ENCODE measurements at places on chromosomes 12 and 14.

DNA sequence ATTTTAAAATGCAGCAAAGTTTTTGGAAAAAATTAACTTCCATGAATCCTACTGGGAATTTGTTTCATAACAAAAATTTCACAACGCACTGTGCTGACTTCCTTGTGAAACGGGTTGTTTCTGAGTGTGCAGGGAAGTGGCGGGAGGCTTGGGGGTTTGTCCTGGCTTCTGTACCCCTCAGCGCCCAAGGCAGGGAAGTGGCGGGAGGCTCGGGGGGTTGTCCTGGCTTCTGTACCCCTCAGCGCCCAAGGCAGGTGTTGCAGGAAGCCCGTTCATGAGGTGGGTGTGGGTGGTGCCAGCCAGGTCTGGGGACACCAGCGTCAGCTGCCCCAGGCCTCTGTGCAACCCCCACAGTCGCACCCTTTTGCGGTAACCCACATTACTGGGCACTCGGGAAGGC, 25.1 kb downstream of the ADGRD1 start:
- DNase-seq = no peak

GRCh38 chr14:42299692-42300091, 693.0 kb downstream of the LRFN5 start:
- no peak for DNase-seq

DNA sequence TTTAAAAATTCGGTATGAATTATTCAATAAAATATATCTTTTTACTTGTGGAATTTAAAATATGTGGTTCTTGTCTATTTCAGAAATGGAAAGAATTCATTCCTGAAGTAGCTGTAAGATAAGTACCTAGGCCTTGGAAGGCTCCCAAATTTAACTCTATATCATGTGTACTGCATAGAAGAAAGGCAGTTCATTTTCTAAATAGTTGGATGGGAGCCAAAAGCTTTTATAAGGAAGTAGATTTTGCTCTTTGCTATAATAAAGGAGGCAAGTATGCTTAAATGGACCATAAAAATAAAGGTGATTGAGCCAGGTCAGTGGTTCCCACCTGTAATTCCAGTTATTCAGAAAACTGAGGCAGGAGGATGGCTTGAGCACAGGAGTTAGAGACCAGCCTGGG, 187.5 kb downstream of the ATXN7L3B start:
- no peak for DNase-seq

GRCh38 chr12:62689042-62689839, 222.6 kb downstream of the MON2 start:
- no peak for DNase-seq

- DNase-seq = no peak
These were observed 25.3 kb downstream of the TPCN1 start for GRCh38 chr12:113246478-113247122.

- no peak for DNase-seq
These were observed 313.1 kb upstream of the GARIN6 start for GRCh38 chr12:99334285-99335056.

DNA sequence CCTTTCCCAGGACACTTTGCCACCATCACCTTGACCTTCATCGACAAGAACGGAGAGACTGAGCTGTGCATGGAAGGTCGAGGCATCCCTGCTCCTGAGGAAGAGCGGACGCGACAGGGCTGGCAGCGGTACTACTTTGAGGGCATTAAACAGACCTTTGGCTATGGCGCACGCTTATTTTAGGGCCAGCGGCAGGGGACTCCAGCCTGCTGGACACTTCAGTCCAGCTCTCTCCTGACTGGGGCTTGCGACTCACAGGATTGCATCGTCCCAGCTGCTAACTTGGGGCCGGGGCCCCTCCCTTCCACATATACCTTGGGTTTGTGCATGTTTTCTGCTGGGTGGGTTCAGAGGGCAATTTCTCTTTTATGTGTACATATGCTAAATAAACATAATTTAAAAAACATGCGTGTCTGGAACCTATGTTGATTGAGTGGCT, 11.2 kb downstream of the AHSA1 start:
- DNase-seq = no peak

GRCh38 chr12:112025808-112026375, 12.7 kb downstream of the ERP29 start:
- no peak for DNase-seq

- no peak for DNase-seq
These were observed 173.9 kb downstream of the TTC7B start for GRCh38 chr14:90642244-90642717.

DNA sequence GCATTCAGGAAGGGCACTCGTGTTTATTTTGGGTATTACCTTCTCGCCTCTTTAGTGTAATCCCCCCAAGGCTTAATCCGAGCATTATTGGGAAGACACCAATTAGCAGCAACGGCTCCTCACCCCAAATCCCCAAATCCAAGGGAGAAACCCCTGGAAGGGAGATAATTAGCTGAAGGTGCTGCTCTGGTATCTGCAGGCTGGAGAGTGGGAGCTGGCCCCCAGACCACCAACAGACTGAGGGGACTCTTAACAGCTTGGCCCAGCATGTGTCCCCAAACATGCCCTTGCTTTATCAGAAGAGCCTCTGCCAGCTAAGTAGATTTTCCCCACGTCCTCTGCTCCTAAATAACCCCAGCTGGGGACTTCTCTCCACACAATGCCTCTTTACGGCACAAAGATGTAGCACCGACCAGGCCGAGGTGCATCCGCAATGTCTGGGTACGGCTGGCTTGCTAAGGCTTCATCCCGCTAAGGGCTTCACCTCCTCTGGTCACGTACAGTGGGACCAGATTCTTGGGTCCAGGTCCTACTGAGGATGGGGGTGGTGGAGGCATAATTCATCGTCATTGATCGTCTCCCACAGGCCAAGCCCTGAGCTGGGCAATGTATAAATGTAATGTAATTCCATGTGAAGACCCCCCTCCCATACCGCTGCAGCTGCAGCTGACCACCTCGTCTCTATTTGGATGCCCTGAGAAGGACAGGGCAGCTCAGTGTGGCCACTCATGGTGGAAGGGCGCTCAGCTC, 123.7 kb upstream of the GSC start:
- no peak for DNase-seq

GRCh38 chr12:109925185-109925840, 25.2 kb downstream of the TCHP start:
- no peak for DNase-seq

DNA sequence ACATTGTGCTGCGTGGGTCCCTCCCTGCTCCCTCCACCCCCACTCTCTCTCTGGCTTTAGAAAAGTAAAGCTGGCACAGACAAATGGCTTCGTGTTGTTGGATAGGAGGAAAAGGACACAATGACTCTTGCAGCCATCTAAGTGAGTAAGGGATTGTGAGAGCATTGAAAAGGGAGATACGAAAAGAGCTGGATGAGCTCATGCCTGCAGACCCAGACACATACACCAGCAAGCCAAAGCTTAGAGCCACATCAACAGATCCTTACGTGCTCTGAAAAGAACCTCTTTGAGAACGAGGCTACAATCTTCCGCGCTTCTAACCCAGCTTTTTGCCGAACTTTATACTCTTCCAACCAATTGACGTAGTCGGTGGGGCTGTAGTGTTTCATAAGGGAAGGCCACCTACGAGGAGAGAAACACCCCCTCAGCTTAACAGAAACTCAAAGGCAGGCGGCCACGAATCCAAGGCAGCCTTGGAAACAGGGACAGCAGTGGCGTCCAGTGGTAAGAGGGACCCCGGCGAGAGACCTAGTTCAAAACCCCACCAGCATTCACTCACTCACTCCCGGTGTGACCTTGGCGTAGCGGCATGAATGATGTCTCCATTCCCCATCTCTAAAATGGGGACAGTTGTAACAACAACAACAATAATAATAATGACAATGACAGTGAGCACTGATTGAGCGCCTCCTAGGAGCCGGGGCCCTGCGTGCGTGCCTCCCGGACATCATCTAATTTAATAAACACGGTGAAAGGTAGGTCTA, 1.1 kb downstream of the FBXO21 start:
- DNase-seq = no peak

DNA sequence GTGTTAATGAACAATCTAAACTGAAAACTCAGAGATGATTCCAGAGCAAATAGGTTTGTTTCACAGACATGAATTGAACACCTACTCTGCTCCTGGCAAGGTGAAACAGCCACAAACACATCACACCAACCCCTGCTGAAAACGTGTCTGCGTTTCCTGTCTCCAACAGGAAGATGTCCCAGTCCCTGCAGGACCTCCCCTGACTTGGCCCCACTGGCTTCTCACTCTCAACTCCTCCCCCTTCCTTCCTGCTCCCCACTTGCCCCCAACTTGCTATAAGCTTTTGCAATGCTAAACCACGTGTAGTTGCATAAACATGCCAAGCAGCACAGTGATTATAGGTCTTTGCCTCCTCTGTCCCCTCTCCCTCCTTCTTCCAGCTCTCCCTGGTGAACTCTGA, 567.6 kb downstream of the BCL11B start:
- DNase-seq = no peak

- no peak for DNase-seq
These were observed 262.5 kb downstream of the GXYLT1 start for GRCh38 chr12:41881891-41882805.

- no peak for DNase-seq
These were observed 291.3 kb upstream of the ATP2B1 start for GRCh38 chr12:89999699-90000505.

DNA sequence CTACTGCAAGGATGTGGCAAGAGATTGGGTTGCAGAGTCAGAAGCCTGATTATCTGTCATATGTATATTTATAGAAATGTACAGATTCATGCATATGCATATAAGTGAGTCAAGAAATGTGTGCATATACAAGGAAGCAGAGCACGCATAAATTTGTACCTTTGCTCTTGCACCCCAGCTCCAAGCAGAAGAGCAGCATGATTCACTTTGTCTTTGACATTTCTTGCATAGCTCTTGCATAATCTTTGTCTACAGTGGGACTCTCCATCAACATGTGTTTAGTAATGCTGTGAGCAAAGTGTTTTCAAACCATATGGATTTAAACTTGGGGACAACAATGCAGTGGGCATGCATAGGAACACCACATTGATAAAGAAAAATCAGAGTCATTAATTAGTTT, 330.7 kb upstream of the DCN start:
- DNase-seq = no peak

DNA sequence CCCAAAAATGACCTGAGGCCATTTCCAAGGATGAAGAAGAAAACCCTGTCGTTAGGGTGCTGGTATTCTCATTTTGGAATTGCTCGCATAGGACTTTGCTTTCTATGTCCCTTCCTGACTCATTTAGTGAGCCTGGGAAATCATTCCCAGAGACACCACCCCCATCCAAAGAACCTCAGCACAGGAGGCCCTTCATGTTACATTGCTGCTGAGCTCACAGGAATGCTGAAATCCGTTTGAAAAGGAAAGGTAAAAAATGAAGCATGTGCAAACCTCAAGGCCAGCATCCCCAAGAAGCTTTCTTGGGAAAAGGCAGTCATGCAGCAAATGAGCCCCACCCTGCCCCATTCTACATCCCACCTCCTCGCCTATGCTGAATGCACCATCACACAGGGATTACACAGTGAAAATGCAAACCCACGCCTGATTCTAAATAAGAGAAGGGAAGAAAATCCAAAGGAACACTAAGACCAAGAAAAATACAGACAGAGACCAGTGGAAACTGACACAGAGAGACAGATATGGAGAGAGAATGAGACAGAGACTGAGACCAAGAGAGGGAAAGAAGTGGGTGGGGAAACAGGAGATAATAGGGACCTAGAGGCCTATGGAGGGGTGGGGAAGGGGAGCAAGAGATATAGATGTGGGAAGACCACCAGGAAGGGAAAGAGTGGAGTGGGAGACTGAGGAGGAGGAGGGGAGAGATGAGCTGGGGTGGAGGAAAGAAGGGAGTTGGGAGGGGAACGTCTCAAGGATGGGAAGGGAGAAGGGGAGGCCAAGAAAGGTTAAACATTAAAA, 33.5 kb downstream of the NIN start:
- DNase-seq = no peak

GRCh38 chr12:6584293-6584692, 16.2 kb upstream of the NOP2 start:
- DNase-seq = no peak

DNA sequence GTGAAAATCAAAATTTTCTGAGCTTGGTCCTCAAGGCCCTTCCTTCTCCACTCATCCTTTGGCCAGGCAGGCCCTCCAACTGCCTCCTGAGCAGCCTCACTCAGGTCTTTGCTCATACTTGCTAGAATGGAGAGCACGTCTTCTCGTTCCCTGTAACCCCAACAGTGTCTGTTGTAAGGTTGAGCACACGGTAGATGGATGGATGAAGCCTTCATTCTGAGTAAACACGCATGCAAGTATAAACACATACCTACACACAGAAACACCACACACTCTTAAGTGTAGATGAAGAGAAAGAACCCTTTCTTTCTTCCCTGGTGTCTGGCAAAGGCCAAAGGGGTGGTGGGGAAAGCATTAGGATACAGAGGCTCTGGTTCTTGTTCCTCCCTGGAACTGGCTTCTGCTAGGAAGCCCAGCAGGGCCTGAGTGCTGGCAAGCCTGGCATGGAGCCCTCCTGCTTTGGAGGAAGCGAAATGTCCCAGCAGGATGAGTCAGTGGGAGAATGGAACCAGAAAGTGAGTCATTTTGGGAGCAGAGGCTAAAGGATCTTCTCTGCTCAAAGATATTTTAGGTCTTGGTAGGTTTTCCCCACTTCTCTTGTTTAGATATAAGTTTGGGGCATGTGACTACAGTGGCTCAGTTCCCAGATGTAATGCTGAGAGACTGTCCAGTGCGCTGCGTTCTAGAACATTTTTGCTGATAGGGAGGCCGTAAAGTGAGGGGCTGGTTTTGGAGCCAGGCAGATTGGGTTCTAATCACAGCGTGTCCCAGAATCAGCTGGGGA, 127.4 kb downstream of the CACNA1C start:
- no peak for DNase-seq

DNA sequence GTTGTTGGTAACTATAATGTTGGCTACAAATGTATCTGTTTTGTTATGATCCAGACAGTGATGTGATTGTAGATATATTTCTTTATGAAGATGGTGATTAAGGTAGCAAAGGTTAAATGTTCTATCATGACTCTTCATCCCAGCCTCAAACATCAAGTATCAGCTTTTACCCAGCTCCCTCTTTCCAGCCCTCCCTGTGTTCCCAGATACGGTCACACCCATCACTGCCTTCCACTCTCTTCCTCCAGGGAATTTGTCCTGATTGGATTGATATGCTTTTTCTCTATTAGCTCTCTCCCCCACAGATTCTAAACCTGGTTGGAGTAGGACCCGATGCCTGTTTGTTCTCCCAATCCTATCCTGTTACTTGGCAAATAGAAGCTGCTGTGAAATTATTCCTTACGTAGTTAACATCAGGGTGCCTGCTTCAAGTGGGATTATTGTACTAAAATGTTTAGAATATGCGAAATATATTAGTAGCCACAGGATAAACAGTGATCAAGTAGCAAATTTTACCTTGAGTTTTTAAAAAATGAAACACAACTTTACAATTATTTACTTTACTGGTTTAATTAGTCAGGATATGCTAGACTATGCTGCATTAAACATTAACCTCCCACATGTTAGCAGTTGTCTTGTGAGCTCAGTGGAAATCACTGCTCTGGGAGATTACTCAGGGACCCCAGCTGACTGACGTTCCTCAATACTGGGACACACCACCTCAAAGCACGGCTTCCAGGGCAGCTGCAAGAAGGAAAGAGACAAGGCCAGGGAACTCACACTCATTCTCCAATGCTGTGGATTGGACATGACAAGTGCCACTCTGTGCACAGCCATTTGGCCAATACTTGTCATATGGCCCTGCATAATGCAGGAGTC, 165.3 kb downstream of the ALX1 start:
- DNase-seq = no peak

GRCh38 chr12:121170611-121171260, 38.1 kb downstream of the P2RX7 start:
- DNase-seq = no peak
